Body of pancreas (tissue), 4 donors: ENCODE measurements at places on chromosomes 4 and X. TPM values are rescaled to one million over a fixed set of nuclear protein-coding genes. Genes with fewer than 3 reads are reported as not detected.

The PABPC1L2A gene
- total RNA-seq = not detected

The PNMA6F gene
- total RNA-seq = not detected

The GCNA gene
- total RNA-seq = 6.9 TPM

The TLR7 gene
- total RNA-seq = not detected

The MAML3 gene
- total RNA-seq = 11.4 TPM

The PNMA5 gene
- total RNA-seq = not detected

The SSX4B gene
- total RNA-seq = not detected

The PYURF gene
- total RNA-seq = 79.4 TPM

The SUV39H1 gene
- 2.1 TPM for total RNA-seq

The SEPTIN6 gene
- total RNA-seq = 4.9 TPM

The TXK gene
- 0.66 TPM for total RNA-seq

The PRDM5 gene
- total RNA-seq = 36.3 TPM

The EDNRA gene
- 1.3 TPM for total RNA-seq

The RAB9B gene
- total RNA-seq = 0.78 TPM

The REPS2 gene
- total RNA-seq = 15.8 TPM

The XAGE1A gene
- not detected for total RNA-seq

The ANKRD50 gene
- 5.6 TPM for total RNA-seq

The F11 gene
- total RNA-seq = 53.1 TPM

The SMARCA5 gene
- total RNA-seq = 20.8 TPM

The AMER1 gene
- total RNA-seq = 7.6 TPM

The TEX13B gene
- total RNA-seq = not detected

The MAGED4B gene
- 7.3 TPM for total RNA-seq

The AMBN gene
- total RNA-seq = not detected

The GLRA2 gene
- not detected for total RNA-seq

The HPGDS gene
- 1.8 TPM for total RNA-seq

The STOX2 gene
- 15.8 TPM for total RNA-seq

The CT47B1 gene
- total RNA-seq = not detected

The GUCY1B1 gene
- 11.9 TPM for total RNA-seq

The TSPAN7 gene
- 18.8 TPM for total RNA-seq

The SERPINA7 gene
- not detected for total RNA-seq

The BRS3 gene
- not detected for total RNA-seq

The CHIC1 gene
- total RNA-seq = 3.0 TPM

The FGG gene
- not detected for total RNA-seq

The MTMR8 gene
- total RNA-seq = 1.0 TPM

The SSX1 gene
- total RNA-seq = not detected

The TMSB15C gene
- total RNA-seq = not detected

The SPOCK3 gene
- total RNA-seq = not detected
